ENCODE measurements at places on chromosomes 6 and 20.

DNA sequence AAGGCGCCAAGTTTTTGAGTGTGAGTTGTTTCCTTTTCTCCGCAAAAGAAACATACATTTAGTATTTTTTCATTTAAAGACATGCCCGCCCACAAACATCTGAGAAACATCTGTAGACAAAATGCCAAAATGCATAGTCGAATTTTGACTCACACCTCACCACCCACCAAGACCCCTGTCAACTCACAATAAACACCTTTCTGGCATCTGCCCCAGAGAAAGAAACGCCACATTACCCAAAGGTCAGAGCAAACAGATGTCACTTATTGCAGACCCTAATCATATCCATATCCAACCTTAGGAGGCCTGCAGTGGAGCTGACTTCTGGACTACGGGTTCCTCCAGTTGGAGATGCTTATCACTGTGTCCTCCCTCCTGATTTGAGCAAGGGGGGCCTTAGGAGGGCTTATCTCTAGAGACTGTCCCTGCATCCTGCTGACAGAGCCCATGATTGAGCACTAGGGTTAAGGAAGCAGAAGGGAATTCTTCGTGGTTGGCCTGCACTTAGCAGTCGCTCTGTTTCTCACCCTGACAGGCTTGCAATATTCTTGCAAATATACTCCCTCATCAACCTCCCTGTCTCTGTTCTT is 90.5 kb upstream of the TBX18 start:
- no peak for DNase-seq

DNA sequence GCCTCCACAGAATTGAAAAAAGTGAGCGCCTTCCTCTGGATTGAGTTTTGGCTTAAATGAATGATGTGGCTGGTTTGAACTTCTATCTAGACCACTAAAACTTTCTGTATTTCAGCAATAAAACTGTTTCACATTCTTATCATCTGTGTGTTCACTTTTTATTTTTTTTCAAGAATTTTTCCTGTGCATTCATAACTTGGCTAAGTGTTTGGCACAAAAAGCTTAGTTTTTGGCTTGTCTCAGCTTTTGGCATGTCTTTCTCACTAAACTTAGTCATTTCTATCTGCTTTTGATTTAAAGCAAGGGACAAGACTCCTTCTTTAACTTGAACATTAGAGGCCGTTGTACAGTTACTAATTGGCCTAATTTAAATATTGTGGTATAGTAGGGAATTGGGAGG is 1015.1 kb downstream of the EPHA7 start:
- no peak for DNase-seq

GRCh38 chr6:152697634-152698033 is at the start of gene MYCT1:
TSS of gene MYCT1 (plus strand) at chr6:152697897. CDS start at chr6:152697903, 6 bp downstream.
- no peak for DNase-seq

- no peak for DNase-seq
Measured at GRCh38 chr20:61445741-61446140, 193.7 kb downstream of the CDH4 start.

GRCh38 chr6:125746731-125747588 is 2.5 kb upstream of the HEY2 start:
- DNase-seq = peak; percentile 52

DNA sequence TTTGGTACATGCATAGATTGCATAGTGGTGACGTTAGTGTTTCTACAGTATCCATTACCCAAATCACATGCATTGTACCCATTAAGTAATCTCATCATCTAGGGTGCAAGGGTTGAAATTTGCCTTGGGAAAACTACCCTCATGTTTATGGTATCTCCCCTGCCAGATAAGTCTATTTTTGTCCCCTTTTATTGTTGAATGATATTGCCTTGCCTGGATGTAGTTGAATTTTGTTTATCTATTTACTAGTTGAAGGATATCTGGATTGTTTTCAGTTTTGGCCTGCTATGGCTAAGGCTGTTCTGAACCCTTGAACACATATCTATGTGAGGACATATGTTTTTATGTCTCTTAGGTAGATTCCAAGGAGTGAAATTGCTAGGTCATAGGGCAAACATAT is 13.4 kb downstream of the HLA-DRB1 start:
- DNase-seq = no peak

- DNase-seq = no peak
Measured at GRCh38 chr6:85468326-85468725, 18.4 kb downstream of the NT5E start.

- DNase-seq = no peak
Measured at GRCh38 chr6:28634761-28635546, 109.3 kb downstream of the GPX5 start.

DNA sequence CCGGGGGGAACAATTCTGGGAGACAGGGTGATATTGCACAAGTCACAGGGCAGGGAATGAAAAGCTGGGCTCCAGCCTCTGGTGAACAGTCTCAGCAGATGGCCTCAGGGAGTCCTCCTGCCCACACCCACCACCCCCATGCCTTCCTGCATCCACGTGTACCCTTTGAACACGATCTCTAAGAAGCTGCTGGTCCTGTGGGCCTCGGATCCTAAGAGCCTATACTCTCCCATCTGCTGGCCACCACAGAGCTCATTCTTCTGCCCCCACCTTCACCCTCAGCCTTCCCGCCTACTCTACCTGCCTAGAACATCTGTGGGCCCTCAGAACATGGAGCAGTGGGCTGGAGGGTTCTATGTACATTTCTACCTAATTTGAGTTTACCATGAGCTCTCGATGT is 60.3 kb downstream of the TRERF1 start:
- no peak for DNase-seq

DNA sequence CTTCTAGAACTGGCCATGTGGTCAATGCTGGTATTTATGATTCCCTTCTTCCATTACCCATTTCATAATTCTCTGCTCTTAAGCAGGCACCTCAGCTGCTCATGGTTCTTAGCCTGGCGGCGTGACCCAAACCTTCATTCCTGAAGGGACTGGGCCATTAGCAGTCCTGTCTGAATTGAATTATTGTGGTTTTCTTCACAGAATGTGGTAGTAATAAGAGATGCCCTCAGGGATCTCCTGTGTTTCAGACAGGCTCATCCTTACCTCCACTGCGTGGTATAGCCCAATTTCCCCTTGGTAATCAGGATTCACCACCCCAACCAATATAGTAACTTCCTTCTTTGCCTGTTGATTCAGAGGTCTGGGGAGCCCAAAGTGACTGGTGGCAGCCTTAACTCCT is 37.6 kb downstream of the PKIB start:
- DNase-seq = no peak

DNA sequence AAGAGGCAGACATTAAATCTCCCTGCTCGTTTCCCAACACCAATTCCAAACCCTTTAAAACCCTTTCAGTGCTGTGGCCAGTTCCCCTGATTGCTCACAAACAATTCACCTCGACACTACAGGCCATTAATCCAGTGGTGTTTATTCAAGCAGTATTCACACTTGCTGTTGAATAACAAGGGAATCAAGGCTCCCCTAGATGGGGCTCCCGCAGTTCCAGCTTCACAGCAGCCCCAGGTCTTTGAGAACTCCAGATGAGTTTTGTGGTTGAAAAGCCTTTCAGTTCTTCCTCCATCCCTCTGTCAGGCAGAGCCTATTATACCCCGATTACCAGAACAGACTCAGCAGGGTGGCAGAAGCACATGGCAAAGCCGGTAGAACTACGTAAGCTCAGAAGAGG is 36.2 kb downstream of the JAG1 start:
- DNase-seq = no peak

Data from epithelial cell of proximal tubule (primary cell).